ENCODE measurements at places on chromosomes 16 and 17.

DNA sequence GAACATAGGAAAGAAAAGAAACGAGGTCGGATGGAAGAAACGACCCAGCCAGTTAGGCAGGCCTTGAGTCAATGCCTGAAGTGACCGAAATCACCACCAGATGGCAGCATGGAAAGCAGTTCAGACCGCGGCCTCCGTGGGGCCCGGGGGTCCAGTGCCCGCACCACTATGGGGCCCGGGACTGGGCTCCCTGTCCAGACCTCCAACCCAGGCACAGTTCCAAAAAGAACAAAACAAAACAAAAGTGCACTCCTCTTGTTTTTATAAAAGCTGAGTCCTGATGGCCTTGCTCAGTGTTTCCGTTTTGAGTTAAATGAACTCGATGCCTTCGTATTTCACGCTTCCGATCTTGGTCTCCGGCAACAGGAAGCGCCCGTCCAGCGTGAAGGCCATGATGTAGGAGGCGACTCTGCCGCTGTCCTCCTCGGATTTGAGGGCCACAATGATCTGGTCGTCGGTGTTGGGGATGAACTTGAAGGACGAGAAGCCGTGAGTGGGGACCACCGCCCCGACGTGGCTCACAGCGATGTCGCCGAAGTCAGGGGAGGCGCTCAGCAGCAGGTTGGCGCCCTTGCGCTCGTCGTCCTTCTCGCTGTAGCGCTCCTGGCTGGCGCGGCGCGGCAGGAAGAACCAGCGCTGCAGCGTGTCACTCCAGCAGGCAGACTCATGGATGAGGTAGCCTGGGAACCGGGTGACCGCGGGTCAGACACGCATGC, 13.7 kb upstream of the LGALS3BP start:
- peak; percentile 82 for DNase-seq

GRCh38 chr17:47713980-47714700, 18.9 kb upstream of the TBX21 start:
- DNase-seq: no peak

DNA sequence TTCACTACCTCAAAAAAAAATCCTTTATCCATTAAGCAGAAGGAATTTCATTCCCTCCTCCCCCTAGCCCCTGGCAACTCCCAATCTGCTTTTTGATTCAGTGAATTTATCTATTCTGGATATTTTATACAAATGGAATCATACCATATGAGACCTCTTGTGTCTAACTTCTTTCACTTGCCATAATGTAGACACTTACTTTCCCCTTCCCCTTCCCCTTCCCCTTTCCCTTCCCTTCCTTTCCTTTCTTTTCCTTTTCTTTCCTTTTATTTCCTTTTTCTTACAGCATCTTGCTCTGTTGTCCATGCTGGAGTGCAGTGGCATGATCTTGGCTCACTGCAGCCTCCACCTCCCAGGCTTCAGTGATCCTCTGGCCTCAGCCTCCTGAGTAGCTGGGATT, 50.5 kb downstream of the PSMD12 start:
- no peak for DNase-seq

- peak; percentile 57 for DNase-seq
Measured at GRCh38 chr17:14301279-14302090, 604 bp downstream of the HS3ST3B1 start.

Measured in GM13977 (cell line).